Immature natural killer cell (primary cell): ENCODE measurements at places on chromosomes 2 and 18. TPM values are rescaled to one million over a fixed set of nuclear protein-coding genes. Genes with fewer than 3 reads are reported as not detected.

GRCh38 chr2:65377556-65378192, 54.7 kb downstream of the SPRED2 start:
- H3K4me1 ChIP-seq: peaks cover 31% of the 10 kb centered on the region
- H3K27me3 ChIP-seq: peaks cover 3% of the 10 kb centered on the region
- no peak overlapping the region for H3K27ac ChIP-seq
- no peak overlapping the region for H3K4me3 ChIP-seq
- no peak for DNase-seq

DNA sequence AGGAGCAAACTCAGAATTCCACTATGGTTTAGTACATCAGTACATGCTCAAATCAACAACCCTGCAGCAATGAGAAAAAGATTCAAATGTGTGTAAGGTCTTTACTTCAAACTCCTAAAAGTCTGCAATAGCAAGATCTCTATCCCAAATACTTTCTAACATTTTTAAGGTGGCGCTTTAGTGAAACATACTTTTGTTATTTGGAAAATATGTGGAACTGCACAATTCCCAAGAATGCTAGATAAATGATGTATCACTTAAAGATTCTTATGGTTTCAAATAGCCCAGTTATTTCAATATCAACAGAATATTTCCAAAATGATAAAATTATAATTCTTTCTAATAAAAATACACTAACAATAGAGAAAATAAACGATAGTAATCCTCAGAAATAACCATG, 227.6 kb upstream of the SMAD7 start:
- H3K4me3 ChIP-seq: no peak overlapping the region
- H3K4me1 ChIP-seq: peaks cover 17% of the 10 kb centered on the region
- DNase-seq: no peak
- no peaks in the 10 kb centered on the region for H3K36me3 ChIP-seq
- no peaks in the 10 kb centered on the region for H3K27me3 ChIP-seq

- no peak overlapping the region for H3K4me3 ChIP-seq
- no peak overlapping the region for H3K27ac ChIP-seq
- H3K27me3 ChIP-seq: peaks cover 12% of the 10 kb centered on the region
- no peaks in the 10 kb centered on the region for H3K4me1 ChIP-seq
- no peaks in the 10 kb centered on the region for H3K36me3 ChIP-seq
Observed at GRCh38 chr18:78965917-78966792, 13.5 kb upstream of the SALL3 start.

HOXD11 gene
- not detected for polyA plus RNA-seq

DNA sequence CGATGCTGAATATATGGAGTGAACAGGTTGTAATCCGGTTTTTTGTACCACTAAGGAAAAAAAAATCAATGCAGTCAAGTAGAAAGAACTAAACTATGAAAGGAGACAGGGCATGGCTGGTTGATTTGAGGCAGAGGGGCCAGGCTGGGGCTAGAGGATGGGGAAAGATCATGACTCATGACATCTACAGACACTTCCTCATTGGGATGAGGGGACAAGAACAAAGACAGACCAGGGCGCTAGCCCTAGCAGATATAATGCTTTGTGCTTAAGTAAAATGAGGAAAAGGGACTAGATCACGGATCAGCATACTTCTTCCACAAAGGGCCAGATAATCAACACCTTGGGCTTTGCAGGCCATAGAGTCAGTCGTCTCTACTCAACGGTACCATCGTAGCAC, 55.8 kb downstream of the ST6GAL2 start:
- DNase-seq: no peak
- H3K36me3 ChIP-seq: no peaks in the 10 kb centered on the region
- H3K4me1 ChIP-seq: no peaks in the 10 kb centered on the region
- no peak overlapping the region for H3K4me3 ChIP-seq
- no peak overlapping the region for H3K27ac ChIP-seq

CHRNA1 gene
- not detected for polyA plus RNA-seq

DNA sequence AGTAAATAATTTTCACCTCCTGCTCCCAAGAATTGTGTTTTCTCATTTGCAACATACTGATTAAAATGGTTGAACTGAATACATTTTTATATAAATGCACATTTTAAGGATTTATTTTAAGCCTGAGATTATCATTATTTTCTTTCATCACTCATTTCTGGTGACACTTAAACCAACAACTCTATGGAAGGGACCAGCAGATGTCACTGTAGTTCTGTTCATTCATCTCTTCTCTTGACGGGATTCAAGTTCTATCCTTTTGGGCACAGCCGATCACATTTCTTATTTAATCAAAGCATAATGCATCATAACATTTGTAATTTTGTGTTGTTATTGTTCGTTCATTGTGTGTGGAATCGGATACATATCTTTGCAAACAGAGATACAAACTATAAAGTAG, 417.9 kb downstream of the HRH4 start:
- H3K36me3 ChIP-seq: no peaks in the 10 kb centered on the region
- H3K27ac ChIP-seq: no peak overlapping the region
- no peaks in the 10 kb centered on the region for H3K4me1 ChIP-seq
- DNase-seq: no peak
- H3K27me3 ChIP-seq: peaks cover 2% of the 10 kb centered on the region

- no peaks in the 10 kb centered on the region for H3K4me1 ChIP-seq
- no peak overlapping the region for H3K27ac ChIP-seq
- H3K27me3 ChIP-seq: peaks cover 27% of the 10 kb centered on the region
- H3K36me3 ChIP-seq: no peaks in the 10 kb centered on the region
- DNase-seq: no peak
Observed at GRCh38 chr2:238974501-238975166, 126.7 kb downstream of the TWIST2 start.

GALNT3 gene
- 7.2 TPM for polyA plus RNA-seq

- H3K36me3 ChIP-seq: no peaks in the 10 kb centered on the region
- H3K4me3 ChIP-seq: no peak overlapping the region
- no peaks in the 10 kb centered on the region for H3K4me1 ChIP-seq
- no peaks in the 10 kb centered on the region for H3K27me3 ChIP-seq
- DNase-seq: no peak
Observed at GRCh38 chr18:58388736-58389135, 240.2 kb downstream of the ALPK2 start.

MYO1B gene
- not detected for polyA plus RNA-seq

- peaks cover 64% of the 10 kb centered on the region for H3K4me1 ChIP-seq
- no peak for DNase-seq
- peak overlapping the region; percentile 97 for H3K27ac ChIP-seq
- H3K4me3 ChIP-seq: peak overlapping the region; percentile 97
- H3K36me3 ChIP-seq: no peaks in the 10 kb centered on the region
- H3K27me3 ChIP-seq: peaks cover 10% of the 10 kb centered on the region
Observed at GRCh38 chr2:113887009-113887792, 2.7 kb upstream of the ACTR3 start.

AGPS gene
- polyA plus RNA-seq: 27.2 TPM

DNA sequence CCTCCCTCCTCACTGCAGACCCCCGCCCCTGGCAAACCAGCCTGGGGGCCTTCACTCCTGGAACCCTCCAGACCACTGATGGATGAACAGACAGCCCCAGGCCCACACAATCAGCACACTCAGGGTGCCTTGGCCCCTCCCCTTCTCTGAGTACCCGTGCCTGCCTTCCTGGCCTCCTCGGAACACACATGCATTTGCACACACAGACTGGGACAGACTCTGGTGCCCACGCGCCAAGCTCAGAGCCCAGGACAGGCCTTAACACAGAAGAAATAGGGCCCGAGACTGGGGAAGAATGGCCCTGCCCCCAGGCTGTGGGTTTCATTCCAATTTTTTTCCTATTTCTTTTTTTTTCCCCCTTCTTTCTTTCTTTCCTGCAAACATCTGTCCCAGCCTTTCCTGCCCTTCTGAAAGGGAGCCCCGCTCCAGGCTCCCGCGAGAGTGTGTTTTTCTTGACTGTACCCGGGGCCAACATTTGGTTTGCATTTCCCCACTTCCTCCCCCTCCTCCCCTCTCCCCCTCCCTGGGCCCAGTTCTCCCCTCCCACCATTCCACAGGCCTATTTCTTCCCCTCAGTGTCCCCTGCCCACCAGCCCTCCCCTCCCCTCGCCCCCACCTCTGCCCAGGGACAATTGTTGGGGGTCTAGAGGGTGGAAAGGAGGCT, 618 bp upstream of the TNS1 start:
- peaks cover 5% of the 10 kb centered on the region for H3K27me3 ChIP-seq
- DNase-seq: no peak
- H3K36me3 ChIP-seq: no peaks in the 10 kb centered on the region
- no peak overlapping the region for H3K27ac ChIP-seq
- no peaks in the 10 kb centered on the region for H3K4me1 ChIP-seq

DNA sequence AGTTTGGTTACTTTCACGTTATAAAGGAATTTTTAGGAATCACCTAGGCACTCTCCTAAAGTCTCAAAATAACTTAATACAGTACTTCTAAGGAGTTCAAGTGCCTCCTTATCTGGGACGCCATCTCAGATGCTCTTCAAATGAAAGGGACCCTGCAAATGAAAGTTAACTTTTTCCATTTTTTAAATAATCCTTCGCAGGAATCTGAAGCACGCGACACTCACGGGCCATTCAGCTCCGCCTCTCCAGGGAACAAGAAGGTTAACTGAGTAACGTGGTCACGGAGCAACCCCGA, 537 bp upstream of the ZC3H15 start:
- peaks cover 13% of the 10 kb centered on the region for H3K27me3 ChIP-seq
- peak overlapping the region; percentile 99 for H3K27ac ChIP-seq
- peaks cover 55% of the 10 kb centered on the region for H3K4me1 ChIP-seq

GRCh38 chr2:70069049-70069448, 18.2 kb upstream of the PCBP1 start:
- H3K4me1 ChIP-seq: peaks cover 39% of the 10 kb centered on the region
- H3K27me3 ChIP-seq: peaks cover 5% of the 10 kb centered on the region
- H3K27ac ChIP-seq: peak overlapping the region; percentile 97
- peak; percentile 78 for DNase-seq

GRCh38 chr18:44778788-44779187, 98.1 kb downstream of the SETBP1 start:
- no peaks in the 10 kb centered on the region for H3K36me3 ChIP-seq
- no peaks in the 10 kb centered on the region for H3K27me3 ChIP-seq
- DNase-seq: no peak
- H3K27ac ChIP-seq: no peak overlapping the region

- no peak overlapping the region for H3K4me3 ChIP-seq
- no peaks in the 10 kb centered on the region for H3K4me1 ChIP-seq
- DNase-seq: no peak
- no peaks in the 10 kb centered on the region for H3K36me3 ChIP-seq
- no peaks in the 10 kb centered on the region for H3K27me3 ChIP-seq
Observed at GRCh38 chr2:226064932-226065570, 665.5 kb downstream of the NYAP2 start.

C2orf15 gene
- 0.80 TPM for polyA plus RNA-seq

HRH4 gene
- not detected for polyA plus RNA-seq

DNA sequence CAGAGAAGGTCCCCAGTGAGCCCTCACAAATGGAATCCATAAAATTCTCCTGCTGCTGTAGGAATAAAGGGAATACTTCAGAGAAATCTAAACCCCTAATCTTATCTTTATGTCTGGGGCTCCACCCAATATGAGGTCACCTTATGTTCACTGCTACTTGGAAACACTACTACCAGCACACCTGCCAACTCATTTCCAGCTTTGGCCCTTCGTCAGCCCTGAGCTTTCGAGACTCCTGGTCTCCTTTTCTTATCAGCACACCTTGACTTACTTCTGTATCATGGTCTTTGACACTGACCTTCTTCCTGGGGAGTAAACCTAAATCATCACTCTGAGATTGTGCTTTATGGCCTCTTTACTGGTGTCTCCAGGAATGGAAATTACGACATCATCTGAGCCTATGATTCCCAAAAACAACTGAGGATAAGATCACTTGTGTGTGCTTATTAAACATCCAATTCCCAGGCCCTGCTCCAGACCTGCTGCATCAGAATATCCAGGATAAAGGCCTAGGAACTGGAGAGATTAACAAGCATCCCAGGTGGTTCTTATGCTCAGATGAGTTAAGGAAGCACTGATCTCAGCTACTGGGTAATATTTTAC, 22.2 kb upstream of the ASNSD1 start:
- H3K4me1 ChIP-seq: no peaks in the 10 kb centered on the region
- no peak overlapping the region for H3K4me3 ChIP-seq
- no peaks in the 10 kb centered on the region for H3K27me3 ChIP-seq
- no peak overlapping the region for H3K27ac ChIP-seq

- no peak overlapping the region for H3K27ac ChIP-seq
- peaks cover 3% of the 10 kb centered on the region for H3K27me3 ChIP-seq
- H3K36me3 ChIP-seq: peaks cover 58% of the 10 kb centered on the region
- H3K4me3 ChIP-seq: no peak overlapping the region
- DNase-seq: no peak
Observed at GRCh38 chr2:32611366-32611765, 16.5 kb upstream of the TTC27 start.

DNA sequence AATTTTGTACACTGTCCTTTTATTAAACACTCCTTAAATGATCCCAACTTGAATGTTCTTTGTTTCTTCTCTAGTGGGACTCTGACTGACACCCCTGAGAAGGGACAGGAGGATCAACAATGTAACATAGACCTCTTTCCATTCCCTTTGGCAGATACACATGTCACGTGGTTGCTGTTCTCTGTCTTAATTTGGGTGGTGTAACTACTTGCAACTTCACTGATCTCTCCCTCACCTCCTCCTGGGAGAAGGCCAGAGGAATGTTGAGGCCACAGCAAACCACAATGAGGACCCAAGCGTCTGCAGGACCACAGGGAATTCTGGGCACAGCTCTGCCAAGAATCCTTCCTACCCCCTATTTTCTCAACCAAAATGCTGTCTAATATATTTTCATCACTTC, 205.6 kb downstream of the RTP5 start:
- DNase-seq: no peak
- peaks cover 23% of the 10 kb centered on the region for H3K27me3 ChIP-seq
- no peak overlapping the region for H3K27ac ChIP-seq

DNA sequence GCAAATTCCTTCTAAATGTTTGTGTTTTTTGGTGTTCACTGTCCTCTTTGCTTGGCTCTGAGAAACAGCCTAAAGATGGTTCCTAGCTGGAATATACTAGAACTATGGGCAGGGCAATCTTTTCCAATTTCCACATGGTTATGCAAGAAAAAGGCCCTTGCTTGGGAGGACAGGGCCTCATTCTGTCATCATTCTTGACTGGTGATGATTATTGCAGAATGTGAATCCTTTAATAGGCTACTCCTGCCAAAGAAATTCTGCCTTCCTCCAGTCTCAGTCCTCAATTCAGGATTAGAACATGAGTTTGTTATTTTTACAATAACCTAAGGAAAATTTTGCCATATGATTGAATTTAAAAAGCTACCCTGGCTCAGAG, 218.7 kb downstream of the HNMT start:
- H3K27ac ChIP-seq: no peak overlapping the region
- H3K27me3 ChIP-seq: peaks cover 4% of the 10 kb centered on the region
- H3K36me3 ChIP-seq: no peaks in the 10 kb centered on the region
- no peak overlapping the region for H3K4me3 ChIP-seq

GRCh38 chr2:238256594-238257104, 16.8 kb upstream of the HES6 start:
- DNase-seq: peak; percentile 62
- no peak overlapping the region for H3K27ac ChIP-seq
- H3K27me3 ChIP-seq: peaks cover 2% of the 10 kb centered on the region
- H3K36me3 ChIP-seq: peaks cover 7% of the 10 kb centered on the region

GRCh38 chr2:166899676-166900075, 11.4 kb downstream of the XIRP2 start:
- no peaks in the 10 kb centered on the region for H3K36me3 ChIP-seq
- DNase-seq: no peak
- H3K4me1 ChIP-seq: no peaks in the 10 kb centered on the region
- H3K27ac ChIP-seq: no peak overlapping the region
